Stimulated activated CD4-positive, alpha-beta T cell treated with anti-CD3 and anti-CD28 coated beads, Interleukin-1b, Interleukin-23, amount 100 ng/mL, for 1 hour (primary cell): ENCODE measurements at places on chromosomes 13 and 19.

- no peak for DNase-seq
These were observed 31.3 kb upstream of the ZMYM2 start for GRCh38 chr13:19927117-19927748.

DNA sequence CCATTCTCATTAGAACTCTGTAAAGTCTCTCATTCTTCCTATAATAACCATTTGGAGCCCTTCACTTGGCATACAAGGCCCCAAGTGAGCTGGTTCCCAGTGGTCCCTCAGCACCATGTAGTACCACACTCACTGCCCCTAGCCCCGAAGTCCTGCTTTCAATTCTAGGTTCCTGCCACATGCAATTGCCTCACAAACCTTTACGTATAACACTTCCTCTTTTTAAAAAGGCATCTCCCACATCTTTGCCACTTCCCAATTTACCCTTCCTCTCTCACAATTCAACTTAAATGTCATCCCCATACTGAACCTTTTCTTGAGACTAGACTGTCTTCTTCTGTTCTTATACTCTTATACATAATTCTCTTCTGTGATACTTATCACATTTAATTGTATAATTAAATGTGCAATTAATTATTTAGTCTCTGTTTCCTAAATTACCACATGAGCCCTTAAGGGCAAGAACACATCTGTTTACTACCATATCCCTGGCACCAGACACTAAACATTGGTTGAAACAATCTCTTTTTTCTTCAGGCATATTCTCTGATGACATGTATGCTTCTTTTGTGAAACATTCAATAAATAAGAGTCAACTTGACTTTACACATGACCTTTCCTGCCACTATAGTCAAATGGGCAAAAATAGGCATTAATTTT is 304.0 kb downstream of the SPRY2 start:
- no peak for DNase-seq

- DNase-seq: no peak
These were observed 101.9 kb downstream of the KLF12 start for GRCh38 chr13:74032325-74032724.

GRCh38 chr19:48614436-48615230 is at the start of gene FAM83E:
Gene FAM83E, minus strand, starts transcription at chr19:48615076. Its CDS starts 1,704 bp downstream, at chr19:48613372.
- DNase-seq: no peak

GRCh38 chr19:40231544-40232424 is 5.3 kb upstream of the CCNP start:
- DNase-seq: no peak

- no peak for DNase-seq
These were observed 9.2 kb upstream of the ZNF358 start for GRCh38 chr19:7506385-7507328.

DNA sequence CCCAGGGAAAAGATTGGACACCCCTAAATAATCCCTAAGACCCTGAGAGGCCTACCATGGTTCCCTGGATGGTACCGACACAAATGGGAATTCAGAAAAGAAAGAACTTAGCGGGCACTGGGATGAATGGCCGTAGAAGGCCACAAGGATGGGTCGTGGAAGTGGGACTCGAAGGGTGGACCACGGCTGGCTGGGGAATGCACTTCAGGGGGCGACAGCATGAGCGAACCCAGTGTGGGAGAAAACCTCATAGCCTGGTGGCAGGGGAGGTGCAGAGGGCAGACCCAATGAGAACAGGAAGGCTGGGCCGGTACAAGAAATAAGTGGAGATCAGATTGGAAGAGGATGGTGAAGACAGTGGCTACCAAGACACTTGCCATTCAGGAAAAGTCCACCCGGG is 28.7 kb downstream of the LATS2 start:
- DNase-seq: no peak

- DNase-seq: no peak
These were observed 72.0 kb downstream of the TEX29 start for GRCh38 chr13:111392486-111392885.

GRCh38 chr19:45305421-45305820 is 17.3 kb downstream of the CKM start:
- no peak for DNase-seq

DNA sequence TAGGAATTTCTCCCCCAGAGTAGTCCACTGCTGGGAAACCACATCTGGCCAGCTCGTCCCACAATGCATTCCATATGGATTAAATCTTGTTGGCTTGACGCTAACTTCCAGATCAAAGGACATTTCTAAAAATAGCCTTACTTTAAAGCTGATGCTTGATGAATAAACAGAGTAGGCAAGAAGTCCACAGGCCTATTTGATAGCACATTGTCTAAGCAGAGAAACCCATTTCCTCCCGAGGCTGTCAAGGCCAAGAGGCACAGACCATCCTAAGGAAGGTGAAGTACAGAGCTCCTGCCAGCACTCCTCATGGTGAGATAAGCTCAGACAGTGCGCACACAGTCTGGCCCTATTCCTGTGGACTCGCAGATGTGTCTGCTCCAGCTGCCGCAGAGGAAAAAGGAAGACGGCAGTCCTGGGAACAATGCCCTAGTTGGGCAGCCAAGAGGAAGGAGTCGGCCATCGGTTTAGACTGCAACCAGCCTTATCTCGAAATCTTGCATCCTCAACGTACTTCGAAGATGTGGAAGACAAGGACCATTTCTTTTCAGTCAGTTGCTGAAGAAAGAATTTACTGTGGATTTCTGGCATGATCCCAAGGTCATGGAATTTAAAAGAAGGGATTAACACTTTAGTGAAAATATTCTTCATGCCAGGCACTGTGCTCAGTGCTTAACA is 156.8 kb downstream of the RGCC start:
- DNase-seq: no peak

DNA sequence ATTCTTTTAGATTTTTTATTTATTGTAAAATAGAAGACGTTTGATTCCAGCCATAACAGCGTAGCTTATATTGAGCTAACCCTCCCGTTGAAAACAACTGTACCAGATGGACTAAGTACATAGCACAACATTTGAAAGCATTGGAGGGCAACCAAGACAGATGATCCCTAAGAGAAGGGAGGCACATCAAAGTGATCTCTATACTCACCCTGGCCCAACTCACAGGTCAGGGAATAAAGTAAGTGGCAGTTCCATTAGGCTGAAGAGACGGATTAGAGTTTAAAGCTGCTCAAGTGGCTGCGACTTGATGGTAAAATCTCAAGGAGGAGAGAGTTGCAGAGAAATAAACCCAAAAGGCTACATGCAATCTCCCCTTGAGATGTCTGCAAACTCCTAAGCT is 65.1 kb upstream of the ITM2B start:
- DNase-seq: no peak

DNA sequence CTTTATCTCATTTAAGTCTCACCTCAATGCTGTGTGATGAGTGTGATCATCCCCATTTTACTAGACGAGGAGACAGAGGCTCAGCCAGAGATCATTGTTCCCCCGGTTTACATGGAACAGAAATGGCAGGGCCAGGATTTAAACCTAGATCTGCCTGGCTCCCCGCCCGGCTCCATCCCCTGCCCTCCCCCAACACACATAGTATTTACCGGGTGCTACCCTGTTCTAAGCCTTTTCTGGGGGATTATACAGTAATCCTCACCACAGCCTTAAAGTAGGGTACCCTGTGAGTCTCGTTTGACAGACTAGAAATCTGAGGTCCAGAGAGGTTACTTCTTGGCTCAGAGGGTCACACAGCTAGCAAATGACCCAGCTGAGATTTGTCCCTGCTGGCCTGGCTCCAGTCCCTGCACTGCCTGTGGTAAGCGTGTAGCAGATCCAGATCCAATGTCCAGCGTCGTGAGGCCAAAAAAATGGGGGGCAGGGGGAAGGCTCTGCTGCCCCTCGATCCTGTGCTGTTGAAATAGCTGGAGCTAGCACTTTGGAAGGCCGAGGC is 3.8 kb upstream of the KLC3 start:
- no peak for DNase-seq

GRCh38 chr13:110229905-110230563 is 76.9 kb downstream of the COL4A1 start:
- no peak for DNase-seq

DNA sequence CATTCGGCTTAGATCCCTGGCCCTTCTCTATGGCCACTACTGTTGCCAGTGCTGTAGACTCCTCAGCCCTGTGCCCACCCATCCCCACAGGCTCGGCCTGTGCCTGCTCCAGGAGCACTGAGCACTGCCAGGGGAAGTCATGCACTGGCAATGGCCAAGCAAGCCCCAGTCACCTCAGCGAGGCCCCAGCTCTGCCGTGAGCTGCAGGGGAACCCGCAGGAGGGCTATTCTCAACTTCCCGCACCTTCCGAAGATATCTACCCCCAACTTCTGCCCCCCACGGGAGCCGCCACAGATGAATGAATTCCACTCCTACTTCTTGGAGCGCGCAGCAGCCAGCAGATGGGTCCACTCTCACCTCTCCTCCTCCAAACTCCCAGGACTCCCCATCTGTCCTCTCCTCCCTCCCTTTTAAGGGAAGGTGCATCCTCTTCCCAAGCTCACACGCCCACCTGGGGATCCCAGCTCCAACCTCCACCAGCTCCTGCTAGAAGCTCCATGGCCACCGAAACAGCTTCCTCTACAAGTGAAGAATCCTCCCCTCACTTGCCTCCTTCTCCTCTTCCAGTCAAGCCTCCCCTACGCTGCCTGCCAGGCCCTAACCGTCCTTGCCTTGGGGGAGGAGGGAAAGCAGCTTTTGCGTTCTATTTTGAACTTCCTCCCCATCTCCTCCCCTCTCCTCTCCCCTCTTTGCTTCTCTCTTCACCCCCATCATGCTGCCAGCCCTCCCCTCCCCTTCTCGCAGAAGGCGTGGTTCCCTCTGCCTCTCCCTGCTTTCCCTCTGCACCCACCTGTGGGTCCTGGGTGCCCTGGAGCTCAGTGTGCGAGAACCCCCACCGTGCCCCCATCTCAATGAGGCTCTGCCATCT is 52.2 kb downstream of the PEPD start:
- DNase-seq: no peak

DNA sequence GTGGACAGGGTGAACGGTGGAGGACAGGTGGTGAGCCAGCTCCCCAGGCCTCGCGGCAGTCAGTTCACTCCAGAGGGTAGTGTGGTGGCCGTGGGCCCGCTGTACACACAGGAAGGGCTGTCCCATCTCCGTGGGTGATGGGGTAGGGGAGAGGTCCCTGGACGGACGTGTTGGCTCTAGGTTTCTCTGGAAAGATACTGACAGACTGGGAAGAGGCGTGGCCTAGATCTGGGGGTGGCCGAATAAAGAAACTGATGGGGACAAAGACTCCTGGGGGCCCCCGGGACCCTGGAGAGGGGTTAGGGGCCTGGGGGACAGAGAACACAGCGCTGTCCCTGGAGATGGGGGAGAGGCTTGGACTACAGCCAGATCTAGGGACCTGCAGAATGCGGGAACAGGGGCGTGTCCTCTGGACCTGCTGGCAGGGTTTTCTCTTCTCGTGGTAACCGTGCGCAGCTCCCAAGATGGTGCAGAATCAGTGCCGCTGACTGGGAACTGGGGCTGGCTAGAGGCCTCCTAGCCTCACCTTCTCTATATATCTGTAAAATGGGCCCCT is 4.0 kb upstream of the PRAM1 start:
- DNase-seq: no peak

DNA sequence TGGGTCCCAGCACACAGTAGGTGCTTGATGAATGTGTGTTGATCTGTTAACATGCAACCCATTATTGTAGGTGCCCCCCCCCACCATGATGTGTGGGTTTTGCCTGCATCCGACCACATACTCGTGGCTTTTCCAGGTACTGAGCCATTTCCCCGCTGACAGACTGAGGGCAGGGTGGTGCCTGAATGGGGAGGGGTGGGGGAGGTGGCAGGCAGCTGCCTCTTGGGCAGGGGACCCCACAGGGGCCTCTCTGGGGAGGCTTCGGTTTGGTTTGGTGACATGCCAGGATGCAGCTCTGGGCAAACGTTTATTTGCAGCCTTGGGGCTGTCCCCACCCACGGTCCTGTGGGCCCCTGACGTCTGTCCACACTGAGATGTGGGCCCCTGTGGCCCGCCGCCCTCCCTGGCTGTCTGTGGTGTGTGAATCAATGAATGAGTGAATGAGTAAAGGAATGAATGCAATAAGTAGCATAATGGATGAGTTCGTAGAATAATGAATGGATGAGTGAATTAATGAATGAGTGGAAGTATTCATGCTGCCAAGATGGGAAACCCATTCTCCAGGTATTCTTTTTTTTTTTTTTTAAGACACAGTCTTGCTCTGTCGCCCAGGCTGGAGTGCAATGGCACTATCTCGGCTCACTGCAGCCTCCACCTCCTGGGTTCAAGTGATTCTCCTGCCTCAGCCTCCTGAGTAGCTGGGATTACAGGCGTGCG is 9.0 kb upstream of the JUND start:
- no peak for DNase-seq

DNA sequence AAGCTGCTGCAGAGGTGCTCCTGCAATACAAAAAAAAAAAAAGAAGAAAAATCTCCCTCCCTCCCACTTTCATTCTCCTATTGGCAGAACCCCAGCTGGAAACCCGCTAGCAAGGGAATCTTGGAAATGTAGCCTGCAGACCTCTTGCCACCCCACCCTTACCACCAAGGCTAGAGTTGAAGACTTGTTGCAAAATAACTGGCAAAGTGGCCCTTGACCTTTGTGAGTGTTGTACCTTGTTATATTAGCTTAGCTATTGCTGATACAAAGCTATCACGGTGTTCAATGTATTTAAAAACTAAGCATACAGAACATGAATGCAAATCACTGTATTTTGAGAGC is 57.5 kb upstream of the KCTD4 start:
- DNase-seq: no peak

GRCh38 chr19:10230173-10230860 is 814 bp downstream of the S1PR2 start:
- DNase-seq: peak; percentile 30

DNA sequence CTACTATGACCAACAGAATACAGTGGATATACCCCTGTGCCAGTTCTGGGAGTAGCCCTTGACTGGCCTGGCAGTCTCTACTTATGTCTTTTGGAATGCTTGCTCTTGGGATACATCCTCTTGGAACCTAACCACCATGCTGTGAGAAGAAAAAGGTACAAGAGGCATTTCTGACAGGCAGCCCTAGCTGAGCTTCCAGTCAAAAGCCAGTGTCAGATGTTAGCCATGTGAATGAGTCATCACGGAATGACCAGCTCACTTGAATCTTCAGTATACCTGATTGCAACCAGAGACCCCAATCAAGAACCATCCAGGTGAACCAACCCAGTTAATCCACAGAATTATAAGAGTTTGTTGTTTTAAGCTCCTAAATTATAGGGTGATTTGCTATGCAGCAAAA is 4.1 kb downstream of the CCDC169 start:
- no peak for DNase-seq

- no peak for DNase-seq
These were observed 541.4 kb upstream of the MIR17HG start for GRCh38 chr13:90806016-90806615.

DNA sequence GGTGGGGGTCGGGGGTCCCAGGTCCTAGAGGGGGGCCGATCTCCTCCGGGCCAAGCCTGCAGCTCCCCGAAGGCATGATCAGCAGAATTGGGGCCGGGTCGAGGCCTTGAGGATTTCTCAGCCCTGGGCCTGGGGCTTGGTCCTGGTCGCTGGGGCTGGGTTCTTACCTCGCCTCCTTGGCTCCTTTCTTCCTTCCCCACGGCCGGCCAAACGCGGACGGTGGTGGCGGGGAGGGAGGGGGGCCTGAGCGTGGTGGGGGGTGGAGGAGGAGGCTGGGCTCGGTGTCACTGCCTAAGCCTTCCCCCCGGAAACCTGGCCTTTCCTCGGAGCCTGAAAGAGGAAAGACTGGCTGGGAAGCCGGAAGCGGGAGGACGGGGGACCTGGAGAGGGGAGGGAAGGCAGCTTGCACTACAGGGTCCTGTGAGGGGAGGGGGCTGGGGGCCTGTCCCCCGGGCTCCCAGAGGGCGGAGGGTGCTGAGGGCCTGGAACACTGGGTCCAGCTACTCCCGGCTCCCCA is at the start of gene ZNF579:
ZNF579 (minus strand) TSS at position 221 of the 517 bp plus-strand sequence. CDS start 1,209 bp downstream, outside the sequence.
- DNase-seq: peak; percentile 64
